Left renal pelvis (tissue), 4 donors: ENCODE measurements at places on chromosomes 13 and 19.
A peak's percentile ranks its signal among the peaks of the same experiment; 100 is the strongest.

DNA sequence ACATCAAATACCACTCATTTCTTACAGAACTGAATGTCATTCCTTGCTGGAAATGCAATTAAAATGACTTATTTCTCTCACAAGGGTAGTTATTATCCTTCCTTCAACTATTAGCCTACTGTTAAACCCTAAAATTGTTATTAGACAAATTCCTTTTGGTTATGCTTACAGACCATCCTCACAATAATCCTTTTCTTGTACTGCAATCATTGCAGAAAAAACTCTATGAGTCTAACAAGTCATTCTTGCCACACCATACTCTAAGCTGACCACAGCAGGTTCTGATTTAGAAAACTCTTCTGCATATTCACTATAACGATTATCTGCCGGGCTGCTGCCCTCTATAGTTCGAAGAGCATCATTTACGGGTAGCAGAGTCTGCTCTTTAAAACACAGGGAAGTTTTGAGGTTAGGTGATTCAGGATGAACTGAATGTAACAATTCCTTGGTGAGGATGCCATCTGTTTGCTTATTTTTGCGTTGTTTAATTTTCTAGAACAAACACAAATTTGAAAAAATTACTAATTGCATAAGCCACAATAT lies 38.2 kb downstream of the MTMR6 start:
- no peak for DNase-seq

GRCh38 chr19:17743874-17744580 lies 7.2 kb upstream of the FCHO1 start:
- DNase-seq: no peak

DNA sequence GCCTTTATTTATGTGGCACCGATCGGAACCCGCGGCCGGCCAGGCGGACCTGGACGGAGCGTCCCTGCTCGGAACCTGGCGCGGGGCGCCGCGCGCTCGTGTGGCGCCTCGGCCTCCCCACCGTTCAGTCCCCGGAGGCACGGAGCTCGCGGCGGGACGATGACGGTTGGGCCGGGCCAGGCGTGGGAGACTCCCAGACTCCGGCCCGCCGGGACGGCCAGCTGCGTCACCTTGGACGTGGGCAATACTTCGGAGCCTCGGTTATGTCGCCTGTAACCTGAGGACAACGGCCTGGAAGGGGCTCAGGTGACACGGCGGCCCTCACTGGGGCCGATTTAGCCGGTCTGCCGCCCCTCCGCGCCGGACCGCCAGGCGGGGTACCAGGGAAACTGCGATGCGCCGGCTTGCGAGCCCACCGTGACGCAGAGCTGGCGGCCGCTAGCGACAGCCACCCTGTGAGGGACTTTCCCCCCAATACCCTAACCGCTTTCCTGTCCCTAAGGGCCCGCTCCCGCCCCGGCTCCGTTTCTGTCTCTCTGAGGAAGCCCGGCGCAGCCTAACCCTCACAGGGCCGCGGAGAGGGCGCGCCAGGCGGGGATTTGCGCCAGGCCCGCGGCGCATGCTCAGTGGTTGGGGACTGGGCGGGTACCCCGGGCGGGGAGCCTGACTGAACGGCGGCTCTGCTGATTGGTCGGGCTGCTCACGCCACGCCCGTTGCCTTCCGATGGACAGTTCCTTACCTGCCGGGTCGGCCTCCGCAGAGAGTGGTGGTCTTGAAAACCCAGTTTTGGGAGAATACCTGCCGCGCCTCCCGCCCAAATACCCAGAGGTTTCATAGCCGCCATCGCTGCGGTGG lies 109.5 kb upstream of the DOCK9 start:
- DNase-seq: peak; percentile 82

- DNase-seq: no peak
These were observed 216.4 kb upstream of the SGCG start for GRCh38 chr13:22964245-22964966.

DNA sequence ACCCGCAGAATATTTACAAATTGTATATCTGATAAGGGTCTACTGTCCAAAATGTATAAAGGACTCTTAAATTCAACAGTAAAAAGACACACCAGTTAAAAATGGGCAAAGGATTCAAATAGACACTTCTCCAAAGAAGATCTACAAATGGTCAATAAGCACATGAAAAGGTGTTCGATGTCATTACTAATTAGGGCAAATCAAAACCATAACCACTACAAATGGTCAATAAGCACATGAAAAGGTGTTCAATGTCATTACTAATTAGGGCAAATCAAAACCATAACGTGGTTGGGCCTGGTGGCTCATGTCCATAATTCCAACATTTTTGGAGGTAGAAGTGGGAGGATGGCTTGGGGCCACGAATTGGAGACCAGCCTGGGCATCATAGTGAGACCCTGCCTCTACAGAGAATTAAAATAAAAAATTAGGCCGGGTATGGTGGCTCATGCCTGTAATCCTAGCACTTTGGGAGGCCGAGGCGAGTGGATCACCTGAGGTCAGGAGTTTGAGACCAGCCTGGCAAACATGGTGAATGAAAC lies 40.5 kb downstream of the ACTN4 start:
- DNase-seq: no peak

DNA sequence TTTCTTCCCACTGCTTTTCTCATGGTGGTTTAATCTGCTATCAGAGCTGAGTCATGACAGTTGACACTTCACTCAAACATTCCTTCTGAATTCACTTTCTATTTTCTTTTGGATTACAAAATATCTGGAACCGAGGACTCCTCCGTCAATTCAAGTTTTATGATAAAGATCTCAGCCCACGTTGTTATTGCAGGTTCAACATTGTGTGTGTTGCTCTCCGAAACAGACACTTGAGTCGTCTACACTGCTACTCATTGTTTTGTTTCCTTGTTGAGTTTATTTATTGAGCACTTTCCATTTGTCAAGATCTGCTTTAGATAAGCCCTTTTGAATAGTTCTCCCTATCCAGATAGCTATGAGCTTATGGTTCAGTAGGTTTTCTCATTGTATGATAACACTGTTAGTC lies 636.1 kb upstream of the GPC6 start:
- DNase-seq: no peak

DNA sequence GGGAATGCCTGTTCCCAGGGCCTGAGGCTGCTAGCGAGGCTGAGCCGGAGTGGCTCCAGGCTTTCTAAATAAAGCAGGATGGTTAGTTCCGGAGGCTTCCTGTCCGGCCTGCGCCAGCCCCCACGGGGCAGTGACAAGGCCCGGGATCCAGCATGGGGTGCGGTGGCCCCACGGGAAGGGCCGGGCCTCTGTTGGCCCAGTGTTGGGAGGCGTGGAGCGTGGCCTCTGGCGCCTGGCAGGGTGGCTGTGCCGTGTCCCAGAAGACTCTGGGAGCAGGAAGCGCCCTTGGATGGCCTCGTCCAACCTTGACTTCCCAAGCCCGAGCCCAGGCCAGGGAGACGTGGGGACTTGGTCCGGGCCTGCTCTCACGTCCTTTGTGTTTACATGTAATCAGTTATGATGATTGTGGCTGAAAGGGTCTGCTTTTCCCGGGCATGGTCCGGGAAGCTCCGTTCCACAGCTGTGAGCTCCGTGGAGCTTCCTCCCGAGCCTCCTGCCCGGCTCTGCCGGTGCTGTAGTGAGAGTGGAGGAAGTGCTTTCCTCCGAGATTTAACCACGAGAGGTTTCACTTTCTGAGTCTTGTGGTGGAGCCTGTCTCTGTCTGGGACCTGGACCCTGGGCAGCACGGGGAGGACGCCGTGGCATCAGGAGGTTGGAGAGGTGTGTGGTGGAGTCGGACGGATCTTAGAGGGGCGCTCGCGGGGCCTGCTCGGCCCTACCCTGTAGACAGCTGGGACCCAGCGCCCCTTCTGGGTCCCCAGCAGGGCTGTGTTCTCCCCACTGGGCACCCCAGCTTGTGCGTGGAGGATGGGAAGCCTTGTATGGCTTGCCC lies 4.6 kb downstream of the GNA11 start:
- DNase-seq: no peak

GRCh38 chr13:70668983-70669382 lies 560.7 kb upstream of the KLHL1 start:
- no peak for DNase-seq

DNA sequence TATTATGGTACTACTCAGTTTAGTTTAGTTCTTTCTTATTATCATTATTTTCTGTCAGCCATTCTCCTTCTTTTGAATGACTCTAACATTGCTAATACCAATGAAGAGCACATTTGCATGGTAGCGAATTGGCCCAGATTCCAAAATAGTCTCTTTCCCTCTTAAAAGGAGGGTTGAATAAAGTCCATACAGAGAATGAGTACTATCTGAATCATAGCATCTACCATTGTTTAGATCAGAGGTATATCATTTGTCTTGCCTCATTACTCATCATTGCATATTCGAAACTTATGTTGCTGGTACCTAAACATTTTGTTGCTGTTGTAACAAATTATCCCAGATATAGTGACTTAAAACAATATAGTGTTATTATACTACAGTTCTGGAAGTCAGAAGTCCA lies 1235.3 kb upstream of the ATXN8OS start:
- DNase-seq: no peak

- DNase-seq: no peak
These were observed 805.7 kb downstream of the PCDH9 start for GRCh38 chr13:66424422-66424821.

DNA sequence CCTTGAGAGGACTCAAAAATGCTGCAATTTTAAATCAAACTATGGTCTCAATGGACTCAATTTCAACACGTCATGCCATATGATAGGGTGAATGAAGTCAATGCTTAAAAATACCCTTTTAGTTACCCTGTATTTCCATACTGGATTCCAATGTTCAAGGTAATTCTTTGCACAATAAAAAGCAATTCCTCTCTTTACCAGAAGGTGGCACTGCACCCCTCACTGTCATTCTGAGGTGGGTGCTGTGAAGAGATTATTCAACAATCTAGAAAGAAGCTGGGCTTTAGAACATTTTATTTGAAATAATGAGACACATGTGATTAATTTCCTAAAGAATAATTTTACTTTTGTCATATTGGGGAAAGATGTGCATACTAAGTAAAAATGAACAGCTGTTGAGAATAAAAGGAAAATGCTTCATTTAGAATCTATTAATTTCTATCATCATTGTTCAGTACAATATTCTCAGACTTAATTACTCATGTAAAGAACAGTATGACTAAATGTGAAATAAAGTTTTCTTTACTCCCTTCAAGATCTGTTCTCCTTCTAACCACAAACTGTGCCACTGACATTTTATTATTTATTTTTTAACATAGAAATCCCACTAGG lies 789.1 kb downstream of the GPC5 start:
- no peak for DNase-seq

DNA sequence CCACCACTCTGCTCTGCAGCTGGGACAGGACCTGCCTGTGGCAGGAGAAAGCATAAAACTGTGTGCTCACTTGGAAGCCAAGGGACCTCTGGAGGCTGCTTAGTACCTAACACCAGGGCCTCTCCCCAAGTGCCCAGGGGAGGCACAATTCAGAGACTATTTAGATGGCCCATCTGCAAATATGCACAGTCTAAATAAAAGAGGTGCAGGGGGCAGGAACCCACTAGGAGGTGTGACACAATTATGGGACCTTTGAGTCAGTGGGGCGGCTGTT lies 32.6 kb upstream of the EPHX3 start:
- no peak for DNase-seq

- DNase-seq: no peak
These were observed 7.8 kb downstream of the ZSWIM4 start for GRCh38 chr19:13803038-13803437.

DNA sequence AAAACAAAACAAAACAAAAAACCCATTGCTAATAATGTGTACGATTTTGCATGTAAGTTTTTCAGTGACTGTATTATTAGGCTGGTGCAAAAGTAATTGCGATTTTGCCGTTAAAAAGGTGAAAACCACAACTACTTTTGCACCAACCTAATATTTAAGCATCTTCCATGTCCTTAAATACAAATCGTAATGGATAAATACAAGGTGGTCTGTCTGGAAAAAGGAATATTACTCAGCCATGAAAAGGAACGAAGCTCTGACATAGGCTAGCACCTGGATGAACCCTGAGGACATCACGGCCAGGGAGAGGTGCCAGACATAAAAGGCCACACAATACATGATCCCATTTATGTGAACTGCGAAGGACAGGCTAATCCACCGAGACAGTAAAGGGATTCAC lies 33.2 kb downstream of the GADD45B start:
- no peak for DNase-seq
